ENCODE measurements at places on chromosomes 7 and 10.

DNA sequence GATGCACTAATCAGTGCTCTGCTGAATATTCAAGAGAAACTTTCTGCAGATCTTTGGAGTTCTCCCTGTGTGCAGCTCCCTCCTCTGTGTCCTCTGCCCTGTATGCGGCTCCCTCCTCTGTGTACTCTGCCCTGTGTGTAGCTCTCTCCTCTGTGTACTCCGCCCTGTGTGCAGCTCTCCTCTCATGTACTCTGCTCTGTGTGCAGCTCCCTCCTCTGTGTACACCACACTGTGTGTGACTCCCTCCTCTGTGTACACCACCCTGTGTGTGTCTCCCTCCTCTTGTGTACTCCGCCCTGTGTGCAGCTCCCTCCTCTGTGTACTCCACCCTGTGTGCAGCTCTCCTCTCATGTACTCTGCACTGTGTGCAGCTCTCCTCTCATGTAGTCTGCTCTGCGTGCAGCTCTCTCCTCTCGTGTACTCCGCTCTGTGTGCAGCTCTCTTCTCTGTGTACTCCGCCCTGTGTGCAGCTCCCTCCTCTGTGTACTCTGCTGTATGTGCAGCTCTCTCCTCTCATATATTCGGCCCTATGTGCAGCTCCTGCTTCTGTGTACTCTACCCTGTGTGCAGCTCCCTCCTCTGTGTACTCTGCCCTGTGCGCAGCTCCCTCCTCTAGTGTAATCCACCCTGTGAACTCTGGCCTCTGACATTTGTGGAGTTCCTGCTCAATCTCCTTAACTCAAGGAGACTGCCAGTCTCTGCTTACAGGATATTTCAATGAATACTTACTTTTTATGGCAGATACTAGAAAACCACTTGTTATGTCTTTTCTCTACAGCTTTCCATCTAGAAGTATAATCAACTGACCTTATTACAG, 280.4 kb downstream of the GLRX3 start:
- DNase-seq = no peak

DNA sequence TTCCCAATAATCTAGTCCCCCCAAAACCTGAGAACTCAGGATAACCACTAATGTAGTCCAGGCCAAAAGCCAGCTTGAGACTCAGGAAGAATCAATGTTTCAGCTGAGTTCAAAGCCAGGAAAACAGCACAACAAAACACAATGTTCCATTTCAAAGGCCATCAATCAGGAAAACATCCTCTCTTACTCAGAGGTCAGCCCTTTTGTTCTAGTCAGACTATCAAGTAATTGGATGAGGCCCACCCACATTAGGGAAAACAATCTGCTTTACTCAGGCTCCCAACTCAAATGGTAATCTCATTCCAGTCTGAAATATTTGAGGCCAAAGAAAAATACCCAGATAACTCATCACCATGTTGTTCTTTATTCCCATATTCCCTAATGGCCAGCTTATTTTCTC, 152.2 kb downstream of the SDHAF3 start:
- no peak for DNase-seq

DNA sequence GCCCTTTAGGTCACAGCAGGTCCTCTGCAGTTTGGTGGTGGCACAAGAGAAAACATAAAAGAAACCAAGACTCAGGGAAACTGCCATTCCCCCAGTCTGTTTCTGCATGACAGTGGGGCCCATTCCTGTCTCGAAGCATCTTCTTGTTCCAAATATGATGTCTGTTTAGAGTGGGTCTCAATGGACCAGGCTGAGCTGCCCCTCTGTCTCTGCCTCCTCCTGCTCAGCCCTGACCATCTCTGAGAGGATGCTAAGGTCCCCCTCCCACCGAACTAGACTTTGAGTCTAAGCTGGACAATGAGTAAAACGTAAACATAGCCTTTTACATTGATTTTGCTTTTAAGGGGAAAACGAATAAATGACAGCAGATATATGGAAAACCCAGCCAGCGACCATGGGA, 40.4 kb downstream of the CLEC2L start:
- no peak for DNase-seq

DNA sequence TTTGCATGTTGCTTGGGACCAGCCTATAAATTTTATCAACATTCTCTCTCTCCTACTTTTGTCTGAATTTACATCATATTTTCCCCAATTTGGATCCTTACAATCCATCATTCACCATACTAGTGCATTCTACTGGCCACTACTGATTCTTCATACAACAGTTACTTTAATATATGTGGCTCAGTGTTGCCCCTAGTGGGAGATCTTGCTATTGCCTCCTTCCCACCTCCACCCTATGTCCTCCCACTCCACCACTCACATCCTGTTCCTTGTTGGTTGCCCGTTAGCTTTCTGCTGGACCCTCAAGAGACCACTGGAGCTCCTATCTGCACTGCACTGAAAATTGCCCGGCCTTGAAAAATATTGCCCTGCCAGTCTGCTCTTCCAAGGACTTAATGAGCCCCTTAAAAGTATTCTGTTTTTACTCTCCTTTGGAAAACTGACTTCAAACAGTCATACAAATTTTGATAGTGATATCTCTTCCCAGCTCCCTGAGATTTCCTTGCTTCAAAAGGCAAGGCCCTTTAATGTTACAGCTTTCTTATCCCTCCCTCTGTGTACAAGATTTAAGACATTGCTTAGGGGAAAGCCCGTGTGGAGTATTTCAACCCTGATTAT, 243.2 kb upstream of the TMEM229A start:
- no peak for DNase-seq

GRCh38 chr10:123879606-123880257, 11.9 kb downstream of the CPXM2 start:
- no peak for DNase-seq

DNA sequence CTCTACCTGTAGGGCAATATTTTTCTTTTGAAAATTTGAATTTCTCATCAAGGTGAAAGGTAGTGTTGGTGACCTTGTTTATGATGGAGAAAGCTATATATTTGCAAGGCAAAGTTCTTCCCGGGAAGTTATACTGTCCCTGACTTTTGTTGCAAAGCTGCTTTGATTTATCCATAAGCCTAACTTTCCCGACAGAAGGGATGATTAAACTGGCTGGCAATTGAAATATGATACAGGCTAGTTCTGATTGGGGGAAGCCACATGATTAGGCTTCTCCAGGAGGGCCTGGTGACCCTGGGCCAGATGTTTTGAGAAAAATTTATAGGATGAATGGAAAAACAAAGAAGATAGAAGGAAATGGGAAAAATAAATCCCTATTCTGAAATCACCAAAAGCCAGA, 215.5 kb downstream of the ACTR3B start:
- DNase-seq = no peak

Data from CD4-positive, alpha-beta T cell treated with Interleukin-15 for 4 hours (primary cell).